Type B pancreatic cell (in vitro differentiated cells): ENCODE measurements at places on chromosomes 1 and 21. TPM values are rescaled to one million over a fixed set of nuclear protein-coding genes. Genes with fewer than 3 reads are reported as not detected.

DNA sequence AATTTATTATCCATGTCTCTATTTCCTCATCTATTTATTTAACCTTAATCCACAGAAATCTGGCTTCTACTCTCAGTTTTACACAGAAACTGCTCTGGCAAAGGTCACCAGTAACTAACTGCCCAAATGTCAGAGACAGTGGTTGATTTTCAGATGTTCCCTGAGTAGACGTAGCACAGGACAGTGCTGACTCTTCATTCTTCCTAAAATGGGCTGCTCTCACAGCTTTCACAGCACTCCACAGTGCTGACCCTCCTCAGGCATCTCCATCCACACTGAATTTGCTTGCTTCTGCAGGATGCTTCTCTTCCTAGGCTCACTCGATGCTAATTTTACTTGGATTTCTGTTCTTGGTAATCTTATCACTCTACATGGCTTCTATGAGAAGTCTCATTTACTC is 508.2 kb upstream of the ZRANB2 start:
- DNase-seq: no peak

UBR4 gene
- 108 and 110 TPM in 2 replicates for total RNA-seq

LRRC38 gene
- 1.0 and 2.6 TPM in 2 replicates for total RNA-seq

COL24A1 gene
- 0.33 and 7.2 TPM in 2 replicates for total RNA-seq

ABCA4 gene
- 3.2 and 6.4 TPM in 2 replicates for total RNA-seq

GRCh38 chr1:222786121-222786520 is 28.7 kb upstream of the DISP1 start:
- no peak for DNase-seq

- DNase-seq: no peak
Measured at GRCh38 chr1:21573971-21574465, 64.8 kb downstream of the ALPL start.

DNA sequence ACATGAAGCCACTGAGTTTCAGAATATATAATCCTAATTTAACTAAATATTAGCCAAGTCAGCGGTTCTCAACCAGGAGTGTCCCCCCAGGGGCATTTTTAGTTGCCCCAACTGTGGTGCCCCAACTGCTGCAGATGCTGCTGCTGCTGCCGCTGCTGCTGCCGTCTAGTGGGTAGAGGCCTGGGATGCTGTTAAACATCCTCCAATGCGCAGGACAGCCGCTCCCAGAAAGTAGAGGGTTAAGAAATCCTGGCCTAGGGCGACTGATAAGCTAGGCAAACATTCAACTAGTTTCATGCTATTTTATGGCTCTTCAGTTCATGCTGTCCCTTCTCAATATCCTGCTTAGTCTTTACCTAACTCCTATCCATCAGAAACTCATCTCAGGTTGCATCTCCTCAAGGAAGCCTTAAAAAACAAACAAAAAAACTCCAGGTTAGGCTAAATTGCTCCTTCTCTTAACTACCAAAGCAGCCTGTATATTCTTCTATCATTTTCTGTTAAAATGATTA is 9.9 kb upstream of the DCAF6 start:
- no peak for DNase-seq

GRCh38 chr1:239886266-239886665 is 205.4 kb upstream of the FMN2 start:
- no peak for DNase-seq

- no peak for DNase-seq
Measured at GRCh38 chr1:109659145-109659544, 3.2 kb downstream of the GSTM4 start.

- DNase-seq: no peak
Measured at GRCh38 chr1:79457562-79458224, 451.2 kb upstream of the ADGRL4 start.

- no peak for DNase-seq
Measured at GRCh38 chr1:174902531-174903099, 97.1 kb upstream of the CACYBP start.

DNA sequence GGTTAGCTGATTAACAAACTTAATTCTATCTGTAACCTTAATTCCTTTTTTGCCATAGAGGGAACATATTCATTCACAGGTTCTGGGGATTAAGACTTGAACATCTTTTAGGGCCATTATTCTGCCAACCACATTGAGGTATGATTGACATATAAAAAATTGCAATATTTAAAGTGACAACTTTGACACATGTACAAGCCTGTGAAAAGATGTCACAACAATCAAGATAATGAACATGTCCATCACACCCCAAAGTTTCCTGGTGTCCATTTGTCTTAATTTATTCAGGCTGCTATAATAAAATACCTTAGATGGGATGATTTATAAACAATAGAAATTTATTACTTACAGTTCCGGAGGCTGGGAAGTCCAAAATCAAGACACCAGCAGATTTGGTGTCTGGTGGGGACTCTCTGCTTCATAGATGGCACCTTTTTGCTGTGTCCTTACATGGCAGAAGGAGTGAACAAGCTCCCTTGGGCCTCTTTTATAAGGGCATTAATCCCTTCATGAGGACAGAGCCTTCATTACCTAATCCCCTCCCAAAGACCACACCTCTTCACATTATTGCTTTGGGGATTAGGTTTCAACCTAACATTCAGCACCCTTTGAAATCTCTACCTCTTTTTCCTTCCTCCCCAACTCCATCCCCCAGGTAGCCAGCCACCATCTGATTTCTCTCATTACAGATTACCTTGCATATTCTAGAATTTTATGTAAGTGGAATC is 33.0 kb upstream of the TP53BP2 start:
- no peak for DNase-seq

DNA sequence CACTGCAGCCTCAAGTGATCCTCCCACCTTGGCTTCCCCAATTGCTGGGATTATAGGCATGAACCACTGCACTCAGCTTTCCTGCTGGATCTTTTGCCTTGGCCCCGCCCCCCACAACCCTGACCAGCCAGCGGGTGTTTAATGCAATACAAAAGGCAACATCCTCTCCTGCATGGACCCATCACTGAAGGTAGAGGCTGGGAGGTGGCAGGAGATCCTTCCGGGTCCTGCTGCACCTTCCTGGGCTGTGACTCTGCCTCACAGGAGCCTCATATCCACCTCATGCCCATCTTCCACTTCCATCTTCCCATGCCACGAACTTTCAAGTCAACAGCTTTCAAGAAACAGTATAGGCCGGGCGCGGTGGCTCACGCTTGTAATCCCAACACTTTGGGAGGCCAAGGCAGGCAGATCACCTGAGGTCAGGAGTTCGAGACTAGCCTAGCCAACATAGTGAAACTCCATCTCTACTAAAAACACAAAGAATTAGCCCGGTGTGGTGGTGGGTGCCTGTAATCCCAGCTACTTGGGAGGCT is 11.7 kb upstream of the WNT9A start:
- DNase-seq: no peak

DNA sequence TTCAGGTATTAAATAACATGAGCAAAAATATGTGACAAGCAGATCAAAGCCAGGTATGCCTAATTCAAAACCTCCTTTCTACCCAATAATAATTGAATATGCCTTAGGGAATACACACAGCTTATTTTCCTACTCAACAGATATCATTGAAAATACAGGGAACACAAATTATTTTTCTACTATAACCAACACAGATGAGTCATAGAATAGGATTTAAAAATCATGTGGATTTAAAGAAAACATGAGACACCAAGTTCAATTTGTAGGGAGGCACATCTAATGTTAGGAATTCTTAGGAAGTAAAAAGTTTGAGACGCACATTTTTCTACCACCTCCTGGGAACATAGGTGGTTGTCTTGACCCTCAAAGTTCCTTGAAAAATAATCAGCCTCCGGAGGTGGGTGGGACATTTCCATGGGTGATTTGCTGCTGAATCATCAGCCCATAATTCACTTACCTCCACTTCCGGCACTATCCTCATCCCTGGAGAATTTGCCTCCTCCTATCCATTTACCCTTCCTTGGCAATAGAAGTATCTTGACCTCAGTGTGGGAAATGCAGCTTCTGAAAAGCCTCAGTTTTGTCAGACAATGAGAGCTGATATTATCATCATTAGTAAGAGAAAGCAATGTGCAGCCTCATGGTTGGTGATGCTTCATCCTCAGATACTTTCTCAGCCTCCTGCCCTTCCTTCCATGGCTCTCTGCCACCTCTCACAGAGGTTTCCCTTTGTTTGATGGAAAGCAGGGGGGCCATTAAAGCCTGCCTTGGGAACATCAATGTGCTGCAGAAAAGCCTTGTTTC is 33.5 kb upstream of the RGS4 start:
- DNase-seq: no peak
